NCI-H1930 (cell line): ENCODE measurements at places on chromosomes 1 and 21.

DNA sequence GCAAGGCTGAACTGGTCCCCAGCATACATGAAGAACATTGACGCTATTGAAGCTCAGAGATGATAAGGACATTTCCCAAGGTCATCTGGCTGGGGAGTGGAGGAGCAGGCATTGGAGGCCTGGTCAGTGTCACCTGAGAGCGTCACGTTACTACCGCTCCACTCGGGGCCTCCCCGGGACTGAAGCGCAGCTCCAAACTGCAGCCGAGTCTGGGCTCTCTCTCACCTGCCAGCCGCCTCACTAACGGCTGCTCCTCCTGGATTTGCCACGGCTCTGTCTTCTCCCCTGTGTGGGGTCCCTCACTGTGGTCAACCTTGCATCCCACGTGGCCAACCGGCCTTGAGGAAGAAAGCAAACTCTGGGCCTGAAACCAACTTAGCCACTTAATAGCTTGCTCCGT is 111.3 kb downstream of the ADSS2 start:
- DNase-seq, result no peak

DNA sequence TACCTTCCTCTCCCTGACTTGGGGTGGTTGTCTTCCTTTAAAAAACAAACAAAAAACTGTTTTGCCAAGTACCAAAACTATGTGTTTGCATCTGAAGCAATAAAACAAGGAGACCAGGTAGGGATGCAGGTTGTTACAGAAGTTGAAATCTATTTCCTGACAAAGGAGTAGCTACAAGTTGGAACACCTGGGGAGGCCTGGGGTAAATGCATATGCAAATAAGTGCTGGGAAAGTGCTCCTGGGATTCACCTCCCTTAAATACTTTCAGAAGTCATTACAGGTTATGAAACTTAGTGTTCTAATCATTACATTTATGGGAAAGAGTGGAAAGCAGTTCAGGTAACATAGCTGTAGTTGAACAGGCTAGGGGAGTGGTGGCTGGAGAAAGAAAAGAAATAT is 1.9 kb upstream of the TSNAX start:
- DNase-seq, result no peak

GRCh38 chr1:88801575-88802208 is 89.7 kb downstream of the GTF2B start:
- no peak for DNase-seq

DNA sequence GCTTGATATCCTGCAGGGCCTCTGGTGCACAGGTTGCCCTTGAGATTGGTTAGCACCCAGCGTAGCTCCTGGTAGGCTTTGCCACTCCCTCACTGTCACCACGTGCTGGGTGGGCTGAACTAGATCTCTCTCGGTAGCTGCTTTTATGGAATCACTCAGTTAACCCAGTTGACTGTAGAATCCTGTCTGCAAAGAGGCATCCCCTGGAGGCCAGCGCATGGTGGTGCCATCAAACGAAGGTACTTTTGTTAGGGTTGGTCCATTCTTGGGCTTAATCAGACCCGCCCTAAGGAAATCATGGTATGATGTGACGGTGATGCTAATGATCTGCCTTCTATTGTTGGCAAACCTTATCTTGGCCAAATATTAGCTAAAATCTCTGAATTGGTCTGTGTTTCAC is 153.4 kb downstream of the GALNT2 start:
- no peak for DNase-seq

GRCh38 chr21:16536643-16537434 is 807.1 kb downstream of the USP25 start:
- DNase-seq, result no peak

DNA sequence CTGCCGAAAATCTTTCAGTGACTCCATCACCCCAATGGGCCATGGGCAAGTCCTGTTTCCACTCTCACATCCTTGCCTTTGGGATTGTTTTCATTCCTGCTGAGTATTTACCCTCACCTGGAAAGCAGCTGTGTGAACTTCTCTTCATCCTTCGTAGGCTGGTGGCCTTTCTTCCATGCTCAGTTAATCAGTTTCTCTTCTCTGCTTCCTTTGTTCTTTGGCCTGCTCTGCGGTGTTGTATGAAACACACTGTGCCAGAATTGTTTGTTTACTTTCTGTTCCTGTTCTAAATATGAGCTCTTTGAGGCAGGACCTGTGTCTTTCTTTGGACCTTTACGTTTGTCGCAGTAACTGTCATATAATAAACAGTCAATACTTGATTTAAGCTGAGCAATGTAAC is 48.6 kb downstream of the ITSN1 start:
- no peak for DNase-seq

- no peak for DNase-seq
Measured at GRCh38 chr1:114341299-114341698, 169.7 kb downstream of the TRIM33 start.

DNA sequence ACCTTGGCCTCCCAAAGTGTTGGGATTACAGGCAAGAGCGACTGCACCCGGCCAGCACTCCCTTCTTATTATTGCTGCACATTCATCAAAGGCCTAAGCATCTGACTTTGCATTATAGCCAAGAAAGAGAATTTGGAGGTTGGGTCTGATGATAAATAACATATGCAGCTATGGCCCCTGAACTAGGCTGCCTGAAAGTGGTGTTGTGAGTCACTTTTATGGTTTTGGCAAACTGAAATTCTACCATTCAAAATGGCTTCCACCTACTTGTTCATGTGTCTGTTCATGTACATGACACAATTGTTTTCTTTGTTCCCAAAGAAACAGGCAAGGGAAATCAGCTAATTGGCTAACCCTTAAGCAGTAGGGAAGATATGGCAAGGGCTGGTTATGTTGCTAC is 25.0 kb upstream of the UAP1 start:
- no peak for DNase-seq

GRCh38 chr1:61271412-61271789 is 189.0 kb downstream of the NFIA start:
- DNase-seq, result no peak

DNA sequence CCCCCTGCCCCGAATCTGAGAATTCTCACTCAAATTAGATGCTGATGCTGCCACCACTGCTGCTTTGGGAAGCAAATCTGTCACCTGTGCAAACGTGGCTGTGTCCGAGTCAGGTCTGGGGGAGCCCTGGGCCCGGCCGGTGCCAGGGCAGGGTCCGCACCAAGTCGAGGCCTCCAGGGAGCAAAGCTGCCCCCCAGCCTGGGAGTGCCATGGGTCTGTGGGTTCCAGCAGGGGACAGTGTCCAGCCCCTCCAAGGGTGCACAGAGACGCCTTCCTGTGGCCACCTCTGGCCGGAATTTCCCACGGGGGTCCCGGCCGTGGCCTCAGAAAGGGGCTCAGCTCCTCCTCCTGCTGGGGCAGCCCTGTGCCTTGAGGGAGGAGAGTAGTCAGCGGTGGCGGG is 27.7 kb upstream of the TTLL10 start:
- no peak for DNase-seq

DNA sequence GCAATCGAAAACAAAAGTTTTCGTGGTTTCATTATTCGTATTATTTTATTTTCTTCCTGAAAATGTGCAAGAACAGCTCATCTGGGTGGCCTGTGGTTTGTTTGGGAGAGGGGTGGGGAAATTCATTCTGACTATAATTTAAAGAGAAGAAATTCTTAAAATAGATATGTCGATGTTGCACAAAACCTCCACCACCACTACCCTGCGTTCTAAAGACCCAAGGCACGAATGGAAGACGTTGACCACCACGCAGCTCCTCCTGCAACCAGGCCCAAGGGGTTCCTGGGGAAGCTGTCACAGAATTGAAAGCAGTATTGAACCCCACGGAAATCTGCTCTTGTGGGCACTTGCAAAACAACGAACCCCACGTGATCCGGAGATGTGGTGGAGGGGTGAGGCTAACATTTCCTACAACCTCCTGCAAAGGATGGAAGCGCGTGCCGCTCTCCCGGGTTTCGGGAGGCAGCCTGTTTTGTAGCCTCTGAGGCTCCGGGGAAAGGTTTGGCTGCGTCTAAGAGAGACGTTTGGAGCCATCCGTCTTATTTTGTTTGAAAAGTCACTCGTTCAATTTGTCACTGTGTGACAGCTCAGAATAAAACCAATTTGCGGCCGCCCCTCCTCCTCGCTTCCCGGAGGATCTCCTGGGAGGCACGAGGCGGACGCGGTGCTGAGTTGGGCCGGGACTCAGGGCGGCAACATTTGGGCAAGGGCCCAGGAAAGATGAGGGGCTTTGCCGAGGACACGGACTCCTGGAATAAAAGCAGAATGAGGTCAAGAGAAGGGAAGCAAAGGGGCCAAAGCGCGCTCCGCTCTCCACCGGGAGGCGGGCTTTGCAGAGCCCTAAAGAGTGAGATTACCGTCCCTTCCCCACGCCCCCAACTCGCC is 810 bp upstream of the HLX start:
- no peak for DNase-seq

- no peak for DNase-seq
Measured at GRCh38 chr1:159532922-159533321, 2.9 kb downstream of the OR10J5 start.

DNA sequence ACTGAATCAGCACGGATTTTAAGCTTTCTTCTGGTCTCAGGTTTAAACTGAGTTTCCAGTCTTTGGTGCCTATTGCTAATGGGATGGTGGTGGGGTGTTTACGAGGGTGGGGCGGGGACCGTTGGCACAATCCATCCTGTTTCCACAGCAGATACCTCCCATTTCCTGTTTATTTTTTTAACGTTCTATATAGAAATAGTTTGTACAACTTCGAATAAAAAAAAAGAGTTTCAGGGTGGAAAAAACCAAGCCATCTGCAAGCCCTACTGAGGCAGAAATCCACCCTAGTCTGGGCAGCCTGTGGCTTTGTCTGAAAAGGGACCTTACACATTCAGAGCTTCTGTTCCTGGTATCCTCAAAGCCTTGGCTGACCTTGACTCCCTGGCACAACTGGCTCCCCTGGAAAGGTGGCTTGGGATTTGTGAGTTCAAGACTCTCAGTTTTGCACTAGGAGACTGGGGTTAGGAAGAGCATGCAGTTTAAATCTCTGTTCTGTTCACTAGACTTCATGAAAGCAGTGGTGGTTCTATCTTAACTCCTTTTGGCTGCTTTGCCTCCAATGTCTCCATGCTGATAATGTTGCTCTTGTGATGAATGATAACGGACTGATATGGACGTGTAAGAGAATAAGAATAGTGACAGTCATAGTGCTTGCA is 46.7 kb downstream of the VANGL2 start:
- DNase-seq, result no peak

GRCh38 chr21:28025111-28025510 is 967.6 kb downstream of the LTN1 start:
- DNase-seq, result no peak

DNA sequence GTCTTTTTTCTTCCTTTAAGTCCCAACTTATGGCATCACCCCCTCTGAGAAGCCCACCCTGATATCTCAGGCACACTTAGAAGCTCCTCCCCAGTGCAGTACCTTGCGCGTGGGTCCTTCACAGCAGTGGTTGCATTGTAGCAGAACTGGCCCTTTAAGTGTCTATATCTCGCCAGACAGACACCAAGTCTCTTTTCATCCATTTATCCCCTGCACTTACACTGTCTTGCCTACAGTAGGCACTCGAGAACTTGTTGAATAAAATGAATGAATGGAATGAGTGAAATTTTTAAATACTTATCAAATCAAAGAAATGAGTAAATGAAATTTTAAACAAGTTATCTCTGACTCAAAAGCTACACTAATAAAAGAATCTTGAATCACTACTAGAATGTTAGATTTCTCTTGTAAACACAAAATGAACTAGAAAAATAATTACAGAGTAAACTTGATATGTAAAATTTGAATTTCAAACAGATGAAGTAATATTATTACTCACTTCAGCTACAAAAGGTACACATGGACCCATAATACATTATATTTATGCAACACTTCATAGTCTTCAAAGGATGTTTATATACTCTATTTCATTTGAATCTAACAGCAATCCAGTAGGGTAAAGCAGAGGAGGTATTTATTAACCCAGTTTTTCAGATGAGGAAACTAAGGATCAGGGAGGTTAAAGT is 54.7 kb upstream of the MAN1A2 start:
- no peak for DNase-seq

GRCh38 chr1:33180226-33180910 is 1.5 kb downstream of the TRIM62 start:
- DNase-seq, result no peak

DNA sequence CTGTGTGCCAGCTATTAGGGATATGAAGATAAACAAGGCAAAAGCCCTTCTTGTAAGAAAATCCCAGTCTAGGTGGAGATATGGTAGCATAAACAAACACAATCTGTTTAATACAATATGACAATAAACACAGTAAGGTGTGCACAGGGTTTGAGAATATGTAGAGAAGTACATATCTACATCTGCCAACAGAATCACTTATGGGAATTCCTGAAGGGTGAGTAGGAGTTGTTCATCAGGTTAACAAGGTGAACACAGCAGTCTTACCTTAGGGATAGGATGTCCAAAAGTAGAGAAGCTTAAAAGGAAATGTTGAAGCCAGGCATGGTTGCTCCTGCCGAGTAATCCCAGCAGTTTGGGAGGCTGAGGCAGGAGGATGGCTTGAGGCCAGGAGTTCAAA is 57.7 kb upstream of the LRRC7 start:
- DNase-seq, result no peak

DNA sequence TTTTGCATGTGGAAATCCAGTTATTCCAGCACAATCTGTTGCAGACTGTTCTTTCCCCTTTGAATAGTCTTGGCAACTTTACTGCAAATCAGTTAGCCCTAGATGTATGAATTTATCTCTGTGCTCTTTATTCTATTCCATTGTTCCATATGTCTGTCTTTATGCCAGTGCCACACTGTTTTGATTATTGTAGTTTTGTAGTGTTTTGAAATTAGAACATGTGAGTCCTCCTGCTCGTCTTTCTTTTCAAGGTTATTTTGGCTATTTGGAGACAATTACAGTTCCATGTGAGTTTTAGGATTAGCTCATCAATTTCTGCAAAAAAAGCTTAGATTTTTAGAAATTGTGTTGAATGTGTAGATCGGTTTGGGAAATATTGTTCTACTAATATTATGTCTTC is 26.6 kb downstream of the WNT3A start:
- DNase-seq, result no peak

DNA sequence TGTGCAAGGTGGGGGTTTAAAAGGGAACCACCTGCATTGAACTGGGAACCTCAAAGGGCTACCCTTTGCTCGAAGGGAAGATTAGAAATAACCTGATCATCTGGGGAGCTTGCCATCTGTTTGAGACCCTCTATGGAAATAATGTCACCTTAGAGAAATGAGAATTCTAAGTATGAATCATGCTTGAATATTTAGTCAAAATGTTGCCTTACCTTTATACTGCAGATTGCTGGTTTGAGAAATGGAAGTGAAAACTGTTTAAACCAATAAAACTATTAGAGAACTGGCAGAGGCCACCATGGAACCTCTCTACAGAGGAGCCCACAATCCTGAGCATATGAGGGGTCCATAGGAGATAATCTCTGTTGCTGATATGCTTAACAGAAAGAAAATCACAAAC is 131.2 kb upstream of the FAM78B start:
- no peak for DNase-seq

DNA sequence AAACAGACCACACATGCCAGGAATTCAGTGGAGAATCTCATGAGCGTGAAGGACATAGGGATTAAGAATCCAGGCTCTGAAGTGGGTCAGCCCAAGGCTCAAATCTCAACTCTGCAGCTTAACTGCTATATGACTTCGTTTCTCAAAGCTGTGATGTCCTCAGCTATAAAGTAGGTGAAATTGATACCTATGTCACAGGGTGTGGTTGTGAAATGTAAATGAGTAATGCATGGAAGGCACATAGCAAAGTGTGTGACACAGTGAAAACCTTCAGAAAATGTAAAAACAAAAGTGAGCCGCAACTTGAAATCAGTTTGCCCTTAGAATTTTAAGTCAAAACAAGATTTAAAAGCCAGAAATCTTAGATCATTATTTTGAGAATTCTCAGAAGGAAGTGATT is 145.7 kb upstream of the PRMT6 start:
- DNase-seq, result no peak

GRCh38 chr1:183061194-183061593 is 38.0 kb downstream of the LAMC1 start:
- no peak for DNase-seq
